ENCODE measurements at places on chromosomes 13 and 19. TPM values are rescaled to one million over a fixed set of nuclear protein-coding genes. Genes with fewer than 3 reads are reported as not detected.

The FUZ gene
- 25.7 TPM for total RNA-seq

The PLPP2 gene
- 13.0 TPM for total RNA-seq

GRCh38 chr19:40549007-40549708 lies 27.5 kb upstream of the SHKBP1 start:
- DNase-seq, result peak; percentile 71

DNA sequence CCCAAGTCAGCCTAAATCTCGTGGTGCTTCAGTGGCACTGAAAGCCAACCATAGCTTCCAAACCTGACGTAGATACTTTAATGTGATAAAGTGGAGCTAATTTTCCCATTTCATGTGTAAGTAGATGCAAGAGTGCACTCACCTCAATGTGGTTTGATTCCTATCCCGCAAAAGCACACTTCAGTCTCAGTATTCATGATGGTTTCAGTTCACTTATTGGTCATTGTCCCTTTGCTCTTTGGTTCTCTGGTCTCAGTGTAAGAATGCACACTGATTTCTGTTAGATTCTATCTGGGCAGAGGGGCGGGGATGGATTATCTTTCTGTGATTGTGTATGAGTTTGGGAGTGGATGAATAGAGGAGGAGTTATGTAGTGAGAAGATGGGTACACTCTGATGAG lies 340.6 kb downstream of the KCNRG start:
- DNase-seq, result no peak

DNA sequence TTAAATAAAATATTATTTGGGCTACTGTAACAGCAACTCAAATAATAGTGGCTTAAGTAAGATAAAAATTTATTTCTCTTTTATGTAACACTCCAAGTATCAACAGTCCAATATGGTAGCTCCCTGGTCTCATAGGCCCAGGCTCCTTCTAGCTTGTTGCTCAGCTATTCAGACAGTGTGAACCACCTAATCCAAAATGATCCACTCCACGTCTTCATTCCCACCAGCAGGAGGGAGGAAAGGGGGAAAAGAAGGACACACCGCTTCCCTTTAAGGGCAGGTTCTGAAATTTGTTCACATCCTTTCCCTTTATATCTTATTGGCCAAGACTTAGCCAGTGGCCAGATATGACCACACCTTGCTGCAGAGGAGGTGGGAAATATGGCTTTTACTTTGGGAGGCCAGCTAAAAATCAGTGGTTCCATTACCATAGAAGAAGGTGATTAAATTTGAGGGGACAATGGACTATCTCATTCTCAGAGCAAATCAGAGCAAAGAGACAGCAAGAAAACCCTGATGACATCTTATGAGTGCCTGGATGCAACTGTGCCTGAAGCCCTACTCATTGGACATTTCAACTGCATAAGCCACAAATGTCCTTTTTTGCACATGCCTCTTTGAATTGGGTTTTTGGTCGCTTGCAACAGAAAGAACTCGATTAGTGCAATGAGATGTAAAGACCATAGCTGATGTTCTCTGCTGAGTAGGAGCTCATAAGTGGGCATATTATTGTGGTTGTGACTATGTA lies 7.0 kb upstream of the EPOR start:
- no peak for DNase-seq

GRCh38 chr13:39777021-39777420 lies 121.6 kb downstream of the COG6 start:
- DNase-seq, result no peak

- no peak for DNase-seq
Measured at GRCh38 chr19:711254-711653, 2.5 kb downstream of the PALM start.

DNA sequence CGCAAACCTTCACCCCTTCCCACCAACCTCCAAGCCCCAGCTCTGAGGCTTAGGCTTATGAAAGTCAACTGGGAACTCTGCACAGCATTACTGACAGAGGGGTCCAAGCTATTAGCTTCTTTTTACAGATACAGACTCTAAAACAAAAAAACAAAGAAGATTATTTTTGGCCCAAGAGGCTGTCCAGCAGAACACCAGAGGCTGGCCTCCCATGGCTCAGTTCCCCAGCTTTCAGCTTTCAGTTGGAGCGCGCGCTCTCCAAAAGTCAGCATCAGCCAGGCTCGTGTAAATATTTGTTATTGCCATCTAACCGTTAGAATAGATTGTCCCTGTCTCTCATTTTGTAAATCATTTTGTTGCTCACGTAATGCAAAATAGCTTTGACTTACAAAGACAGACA lies 58.4 kb downstream of the ZIC5 start:
- DNase-seq, result no peak

The FCER2 gene
- not detected for total RNA-seq

The PDE4C gene
- total RNA-seq, result 5.7 TPM

GRCh38 chr19:21751384-21751783 lies 16.0 kb downstream of the ZNF100 start:
- DNase-seq, result no peak

GRCh38 chr19:2416321-2417097 lies 10.9 kb downstream of the TIMM13 start:
- DNase-seq, result no peak

The ANGPTL8 gene
- total RNA-seq, result not detected

GRCh38 chr13:29704648-29705047 lies 109.2 kb upstream of the SLC7A1 start:
- DNase-seq, result peak; percentile 32

DNA sequence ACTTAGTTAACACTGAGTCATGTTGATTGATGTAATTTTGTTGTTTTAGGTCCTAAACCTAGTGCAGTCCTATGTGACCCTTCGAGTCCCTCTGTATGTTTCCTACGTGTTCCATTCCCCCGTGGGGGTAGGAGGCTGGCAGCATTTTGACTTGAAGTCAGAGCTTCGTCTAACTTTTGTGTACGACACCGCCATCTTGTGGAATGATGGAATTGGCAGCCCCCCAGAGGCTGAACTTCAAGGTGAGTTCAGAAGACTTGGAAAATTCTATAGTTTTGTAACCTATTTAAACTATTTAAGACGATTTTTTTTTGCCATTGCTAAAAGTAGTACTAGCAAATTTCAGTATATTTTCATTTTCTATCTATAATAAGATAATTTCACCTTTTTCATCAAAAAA lies 117.9 kb downstream of the STOML3 start:
- DNase-seq, result peak; percentile 59
